ENCODE measurements at places on chromosomes 3 and 15. TPM values are rescaled to one million over a fixed set of nuclear protein-coding genes. Genes with fewer than 3 reads are reported as not detected.
A peak's percentile ranks its signal among the peaks of the same experiment; 100 is the strongest.

GRCh38 chr3:94372026-94372425, 309.2 kb downstream of the NSUN3 start:
- no peak for DNase-seq

DNA sequence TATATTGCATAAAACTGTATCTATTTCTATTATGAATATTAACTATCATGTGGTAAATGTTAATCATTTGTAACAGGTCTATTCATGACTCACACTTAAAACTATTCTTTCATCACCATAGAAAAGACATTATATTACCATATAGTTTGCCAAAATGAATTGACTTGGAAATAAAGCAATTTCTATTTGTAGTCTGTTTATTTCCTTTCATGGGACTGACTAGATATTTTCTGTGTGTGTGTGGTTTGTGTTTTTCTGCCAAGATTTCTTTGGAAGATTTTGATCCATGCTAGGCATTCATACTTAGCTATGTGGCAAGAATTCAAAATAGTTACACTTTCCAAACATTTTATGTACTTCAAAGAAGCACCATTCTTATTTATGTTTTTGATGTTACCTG, 522.5 kb upstream of the AGTR1 start:
- DNase-seq = no peak

TTC21A gene
- total RNA-seq = 1.2 TPM

SCN11A gene
- 0.64 TPM for total RNA-seq

DAPK2 gene
- total RNA-seq = 22.1 TPM

- no peak for DNase-seq
Measured at GRCh38 chr3:23761440-23761896, 44.3 kb upstream of the UBE2E1 start.

FEZF2 gene
- total RNA-seq = not detected

DNA sequence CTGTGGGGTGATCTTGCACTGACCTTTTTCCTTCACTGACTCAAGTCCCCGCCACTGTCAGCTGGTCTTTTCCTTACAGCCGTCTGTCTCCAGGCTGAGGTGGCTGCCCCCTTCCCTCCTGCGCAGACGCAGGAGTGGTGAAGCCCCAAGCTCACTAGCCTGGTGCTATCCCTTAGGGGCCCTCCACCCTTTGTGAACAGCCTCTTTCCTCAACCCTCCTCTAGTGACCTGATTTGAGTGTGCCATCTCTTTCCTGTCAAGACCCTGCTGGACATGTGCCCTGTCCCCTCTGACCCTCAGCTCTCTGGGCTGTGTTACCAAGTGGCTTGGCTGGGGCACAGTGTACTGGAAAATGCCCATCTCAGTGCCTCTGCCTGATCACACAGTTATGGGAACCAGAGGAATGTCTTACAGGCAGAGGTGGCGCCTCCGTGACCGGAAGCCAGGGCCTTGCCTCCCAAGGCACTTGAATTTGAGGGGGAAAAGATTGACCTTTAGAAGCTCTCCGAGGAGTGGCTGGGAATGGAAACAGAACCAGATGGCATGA, 8.7 kb downstream of the KBTBD13 start:
- DNase-seq = no peak

DNA sequence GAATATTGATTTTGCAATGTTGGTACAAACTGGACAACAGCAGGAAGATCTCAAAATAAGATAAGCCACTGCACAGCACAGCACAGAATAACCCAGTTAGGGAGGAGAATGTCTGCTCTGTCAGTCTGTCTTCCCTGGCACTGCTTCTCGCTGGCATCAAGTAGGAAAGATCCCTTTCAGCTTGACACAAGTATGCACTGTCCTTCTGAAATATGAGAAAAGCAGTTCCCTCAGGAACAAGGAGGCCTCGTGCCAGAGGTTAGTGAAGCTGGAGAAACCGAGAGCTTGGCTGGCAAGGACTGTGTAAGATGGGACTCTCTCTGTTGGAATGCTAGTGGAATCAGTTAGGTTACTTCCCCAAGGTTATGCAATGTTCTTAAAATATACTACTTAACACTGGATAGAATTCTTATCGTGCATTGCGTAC, 59.1 kb downstream of the FMN1 start:
- no peak for DNase-seq

DNA sequence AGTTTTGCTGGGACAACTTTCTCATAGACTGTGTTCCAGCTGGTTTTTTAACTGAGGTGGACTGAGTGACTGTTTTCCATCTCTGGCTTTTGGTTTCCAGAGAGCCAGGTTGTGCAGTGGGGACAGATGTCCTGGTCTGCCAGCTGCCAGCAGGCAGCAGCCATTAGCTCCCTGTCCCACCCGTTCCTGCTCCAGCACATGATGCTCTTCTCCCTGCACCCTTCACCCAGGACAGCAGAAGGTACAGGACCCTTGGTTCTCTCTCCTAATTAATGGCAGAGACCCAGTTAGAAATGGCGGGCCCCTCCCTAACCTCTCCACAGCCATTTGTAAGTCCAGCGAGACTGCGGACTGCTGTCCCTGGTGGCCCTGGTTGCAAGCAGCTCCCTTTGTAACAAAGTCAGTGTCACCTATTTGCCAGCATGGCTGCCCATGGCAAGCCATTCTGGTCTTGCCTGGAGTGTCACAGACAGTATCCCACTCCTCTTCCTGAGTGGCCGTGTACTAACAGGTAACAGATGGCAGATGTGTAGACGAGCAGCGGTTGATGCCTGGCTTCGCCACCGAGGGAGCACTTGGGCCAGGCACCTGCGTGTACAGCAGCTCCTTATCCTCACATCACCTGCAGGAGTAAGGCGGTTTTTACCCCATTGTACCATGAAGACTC, 148.3 kb downstream of the DNAJB8 start:
- peak; percentile 34 for DNase-seq

DNA sequence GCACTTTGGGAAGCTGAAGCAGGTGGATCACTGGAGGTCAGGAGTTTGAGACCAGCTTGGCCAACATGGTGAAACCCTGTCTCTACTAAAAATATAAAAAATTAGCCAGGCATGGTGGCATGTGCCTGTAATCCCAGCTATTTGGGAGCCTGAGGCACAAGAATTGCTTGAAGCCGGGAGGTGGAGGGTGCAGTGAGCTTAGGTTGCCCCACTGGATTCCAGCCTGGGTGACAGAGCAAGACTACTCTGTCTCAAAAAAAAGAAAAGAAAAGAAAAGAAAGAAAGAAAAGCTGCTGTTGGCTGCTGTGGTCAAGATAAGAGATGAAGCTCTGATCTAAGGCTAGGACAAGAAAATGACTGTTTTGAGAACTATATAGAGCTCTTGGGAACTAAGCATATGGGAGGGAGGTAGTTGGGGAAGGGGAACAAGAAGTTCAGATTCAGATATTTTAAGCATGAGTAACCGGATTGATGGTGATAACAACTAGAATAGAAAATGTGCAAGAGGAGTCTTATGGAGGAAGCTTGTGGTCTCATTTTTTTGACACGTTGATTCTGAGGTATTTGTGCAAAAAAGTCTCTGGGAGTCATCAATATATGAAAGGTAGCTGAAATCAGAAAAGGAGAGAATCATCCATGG, 25.7 kb downstream of the DNAH12 start:
- DNase-seq = no peak

GRCh38 chr3:175932586-175932985, 1073.5 kb downstream of the NAALADL2 start:
- DNase-seq = no peak

Data from suprapubic skin (tissue), 4 donors.